ENCODE measurements at places on chromosomes 12 and 14.

DNA sequence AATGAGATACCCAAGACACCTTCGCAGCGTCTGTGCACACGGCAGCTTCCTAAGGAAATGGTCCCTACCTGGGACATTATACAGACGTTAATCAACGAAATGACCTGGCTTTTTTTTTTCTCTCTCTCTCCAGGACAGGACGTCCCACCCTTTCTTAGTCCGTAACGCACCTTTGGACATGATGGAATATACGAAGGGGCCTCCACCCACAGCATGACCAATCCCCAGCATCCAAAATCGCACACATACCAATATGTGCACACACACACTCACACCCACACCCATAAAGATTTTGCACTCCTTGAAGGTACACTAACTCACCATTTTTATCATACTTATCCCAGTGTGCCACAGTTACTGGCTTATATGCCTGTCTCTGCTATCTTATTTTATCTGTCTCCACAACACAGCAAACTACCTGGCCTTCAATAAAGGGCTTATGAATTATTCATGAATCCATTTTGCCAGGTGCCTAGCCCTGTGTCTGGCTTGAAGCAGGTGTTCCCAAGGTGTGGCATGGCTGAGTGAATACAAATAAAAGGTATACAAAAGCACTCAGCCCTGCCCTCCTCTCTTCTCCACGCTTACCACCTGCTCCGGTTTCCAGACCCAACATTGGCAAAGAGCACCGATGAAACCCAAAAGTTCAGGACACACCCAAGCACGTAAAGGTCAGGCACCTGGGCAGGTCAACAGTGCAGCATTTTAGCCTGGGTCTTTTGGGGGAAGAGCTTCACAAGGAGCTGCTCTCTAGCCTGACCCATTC is 2.2 kb downstream of the SCNN1A start:
- no peak for DNase-seq

DNA sequence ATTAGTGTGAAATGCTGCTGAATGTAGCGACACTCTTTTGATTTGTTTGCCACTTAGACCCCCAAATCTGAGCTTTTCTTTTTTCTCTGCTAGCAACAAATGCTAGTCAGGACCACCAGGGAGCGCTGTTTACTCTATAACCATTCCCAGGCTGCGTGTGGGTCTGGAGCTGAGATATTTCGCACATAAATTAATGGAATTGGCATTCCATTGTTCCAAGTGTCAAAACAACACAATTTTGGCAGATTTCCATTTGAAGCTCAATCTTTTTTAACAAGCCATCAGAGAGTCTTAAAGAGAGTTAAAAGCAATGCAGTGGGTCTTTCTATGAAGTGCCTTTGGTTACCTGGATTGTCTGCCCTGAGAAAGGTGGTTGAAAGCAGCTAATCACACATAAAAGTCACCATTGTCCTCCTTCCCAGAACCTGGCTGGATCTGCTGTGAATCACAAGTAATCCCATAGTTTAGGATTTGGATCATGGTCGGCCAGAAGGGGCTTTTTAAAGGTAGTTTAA is 7.4 kb upstream of the TMEM132C start:
- no peak for DNase-seq

GRCh38 chr12:132477017-132477702 is 12.8 kb upstream of the FBRSL1 start:
- no peak for DNase-seq

- no peak for DNase-seq
These were observed 1.4 kb downstream of the EPS8 start for GRCh38 chr12:15787778-15788177.

Measured in GM06990 (cell line).